ENCODE measurements at places on chromosomes 7 and 10.

DNA sequence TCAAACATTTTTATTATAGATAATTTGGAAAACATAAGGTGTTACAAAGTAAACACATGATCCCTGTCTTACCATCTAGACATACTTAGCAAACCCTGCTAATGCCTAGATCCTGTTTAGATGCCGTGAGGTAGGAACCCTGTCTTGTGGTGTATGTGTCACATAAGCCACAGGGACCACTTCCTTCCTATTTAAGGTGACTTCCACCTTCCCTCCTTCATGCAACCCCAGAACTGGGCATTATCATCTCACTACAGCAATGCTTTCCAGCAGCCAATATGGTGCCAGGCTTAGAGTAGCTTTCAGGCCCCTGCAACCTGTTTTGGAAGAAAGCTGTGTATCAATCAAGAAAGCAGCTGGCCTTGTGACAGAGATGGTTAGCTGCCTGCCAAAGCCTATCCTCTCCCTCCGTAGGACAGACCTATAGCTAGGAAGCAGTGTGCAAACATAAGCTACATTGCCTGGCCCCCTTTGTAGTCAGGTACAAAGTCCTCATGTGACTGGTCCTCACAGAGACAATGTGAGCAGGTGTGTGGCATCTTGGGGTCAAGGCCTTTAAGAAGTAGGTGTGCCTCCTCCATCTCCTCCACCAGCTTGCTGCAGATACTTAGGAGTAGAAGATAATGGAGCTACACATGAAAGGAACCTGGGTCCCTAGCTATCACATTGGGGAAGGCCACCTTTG is 146.8 kb downstream of the SPAG6 start:
- DNase-seq: no peak

DNA sequence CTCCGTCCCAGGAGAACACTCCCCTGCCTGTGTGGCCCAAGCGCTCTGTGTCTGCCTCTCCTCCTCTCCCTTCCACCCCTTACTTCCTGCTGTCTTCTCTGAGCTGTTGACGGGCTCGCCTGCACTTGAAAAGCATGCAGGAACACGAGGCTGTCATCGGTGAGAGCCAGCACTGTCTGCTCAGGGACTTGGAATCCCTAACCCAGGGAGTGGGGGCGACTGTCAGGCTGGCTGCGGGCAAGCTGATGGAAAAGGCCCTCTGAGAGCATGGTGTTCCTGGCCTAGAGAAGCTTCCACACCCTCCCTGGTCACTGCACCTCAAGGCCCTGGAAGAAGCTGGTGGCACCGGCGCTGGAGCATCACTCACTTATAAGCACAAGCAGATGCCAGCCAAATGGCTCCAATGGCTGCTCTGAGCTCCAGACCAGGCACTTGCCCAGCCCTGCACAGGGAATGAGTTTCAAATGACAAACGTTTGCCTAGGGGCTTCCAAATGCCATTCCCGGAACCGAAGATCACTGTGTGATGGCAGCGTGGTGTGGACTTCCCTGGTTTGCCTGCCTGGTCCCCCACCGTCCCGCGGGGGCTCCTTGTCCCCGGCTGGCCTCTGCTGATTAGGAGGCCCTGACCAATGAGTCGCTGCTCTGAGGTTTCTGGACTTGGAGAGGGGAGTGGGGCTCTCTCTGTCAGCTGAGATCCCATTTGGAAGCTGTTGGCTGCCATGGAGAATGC is 56.7 kb upstream of the EBF3 start:
- no peak for DNase-seq

DNA sequence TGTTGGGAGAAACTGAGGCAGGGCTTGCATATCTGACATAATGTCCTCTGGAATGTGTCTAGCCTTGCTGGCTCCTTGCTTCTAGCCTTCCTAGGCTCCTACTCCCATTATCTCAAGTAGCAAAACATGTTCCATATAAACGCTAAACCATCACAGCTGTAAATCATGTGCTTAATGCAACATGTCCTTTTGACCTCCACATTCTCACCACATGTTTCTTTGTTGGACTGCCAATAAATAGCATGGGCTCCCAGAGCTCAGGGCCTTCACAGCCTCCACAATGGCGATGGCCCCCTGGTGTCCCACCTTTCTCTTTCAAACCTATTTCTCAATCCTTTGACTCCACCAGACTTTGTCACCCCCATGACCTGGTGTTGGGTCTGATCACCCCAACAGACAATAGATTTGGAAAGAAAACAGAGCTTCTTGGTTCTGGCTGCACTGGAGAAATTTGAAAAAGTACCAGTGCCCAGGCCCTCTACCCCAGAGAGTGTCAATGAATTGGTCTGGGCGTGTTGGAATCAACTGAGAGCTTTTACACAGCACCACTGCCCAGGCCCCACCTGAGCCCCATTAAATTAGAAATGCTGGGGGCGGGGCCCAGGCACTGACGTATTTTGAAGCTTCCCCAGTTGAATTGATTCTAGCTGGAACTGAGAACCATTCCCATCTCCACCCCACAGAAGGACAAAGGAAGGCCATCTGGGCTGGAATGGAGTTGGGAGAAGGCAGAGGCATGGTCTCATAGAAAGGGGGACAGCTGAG is 41.3 kb upstream of the GGCT start:
- DNase-seq: no peak

GRCh38 chr10:120514035-120514620 is 57.1 kb downstream of the PLPP4 start:
- DNase-seq: no peak

- no peak for DNase-seq
Observed at GRCh38 chr10:112849546-112849945, 100.5 kb upstream of the TCF7L2 start.

- no peak for DNase-seq
Observed at GRCh38 chr7:131949659-131950058, 393.2 kb upstream of the PODXL start.

DNA sequence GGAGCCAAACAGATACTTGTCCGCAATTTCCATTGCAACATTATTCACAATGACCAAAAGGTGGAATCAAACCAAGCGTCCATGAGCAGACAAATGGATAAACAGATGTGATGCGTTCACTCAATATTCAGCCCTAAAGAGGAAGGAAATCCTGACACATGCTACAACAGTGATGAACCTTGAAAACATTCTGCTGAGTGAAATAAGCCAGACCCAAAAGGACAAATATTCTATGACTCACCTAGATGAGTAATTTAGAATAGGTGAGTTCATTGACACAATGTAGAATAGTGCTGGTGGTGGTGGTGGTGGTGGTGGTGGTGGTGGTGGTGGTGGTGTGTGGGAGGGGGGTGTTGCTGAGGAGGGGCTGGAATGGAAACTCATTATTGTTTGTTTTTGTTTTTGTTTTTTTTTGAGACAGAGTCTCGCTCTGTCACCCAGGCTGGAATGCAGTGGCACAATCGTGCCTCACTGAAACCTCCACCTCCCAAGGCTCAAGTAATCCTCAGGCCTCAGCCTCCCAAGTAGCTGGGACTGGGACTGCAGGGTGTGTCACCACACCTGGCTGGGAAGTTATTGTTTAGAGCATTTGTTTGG is 28.6 kb downstream of the SMKR1 start:
- no peak for DNase-seq

GRCh38 chr10:88555190-88555908 is 27.8 kb downstream of the RNLS start:
- no peak for DNase-seq

DNA sequence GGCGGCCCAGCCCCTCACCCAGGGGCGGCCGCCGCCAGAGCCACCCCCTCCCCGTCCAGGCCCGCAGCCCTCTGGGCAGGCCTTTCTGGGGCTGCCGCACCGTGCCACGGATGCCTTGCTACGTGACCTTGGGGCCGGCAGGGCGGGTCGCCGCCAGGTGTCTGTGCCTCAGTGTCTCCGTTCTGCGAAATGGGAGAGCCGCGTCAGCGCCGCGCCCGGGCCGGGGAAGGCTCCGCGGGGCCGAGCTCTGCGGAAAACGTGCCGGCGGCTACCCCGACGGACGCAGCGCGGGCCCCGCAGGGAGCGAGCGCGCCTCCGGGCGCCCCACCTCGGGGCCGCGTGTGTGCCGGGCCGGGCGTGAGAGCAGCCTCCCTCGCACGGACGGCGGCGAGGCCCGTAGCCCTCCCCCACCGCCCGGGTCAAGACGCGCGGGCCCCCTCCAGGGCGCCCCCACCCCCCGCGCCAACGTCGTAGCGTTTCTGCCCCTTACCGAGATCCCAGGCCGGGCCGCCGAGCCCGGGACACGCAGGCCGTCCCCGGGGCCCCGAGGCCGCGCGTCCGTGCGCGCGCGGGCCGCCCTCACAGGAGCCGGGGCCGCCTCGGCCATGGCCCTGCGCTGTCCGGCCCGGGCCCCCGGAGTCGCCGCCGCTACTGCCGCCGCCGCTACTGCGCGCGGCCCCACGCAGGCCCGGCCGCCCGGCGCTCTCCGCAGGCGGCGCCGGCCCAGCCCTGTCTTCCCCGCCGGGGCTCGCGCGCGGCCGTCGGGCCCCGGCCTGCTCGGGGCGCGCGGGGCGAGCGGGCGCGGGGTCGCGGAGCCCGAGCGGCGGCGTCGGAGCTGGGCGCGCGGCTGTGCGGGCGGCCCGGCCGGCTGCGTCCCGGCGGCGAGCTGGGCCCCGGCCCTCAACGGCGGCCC is 1.1 kb downstream of the ZNF777 start:
- DNase-seq: peak; percentile 26

GRCh38 chr7:149883452-149883861 is 9.7 kb downstream of the ATP6V0E2 start:
- peak; percentile 74 for DNase-seq

GRCh38 chr7:29275018-29275318 is 80.4 kb downstream of the CHN2 start:
- DNase-seq: no peak

DNA sequence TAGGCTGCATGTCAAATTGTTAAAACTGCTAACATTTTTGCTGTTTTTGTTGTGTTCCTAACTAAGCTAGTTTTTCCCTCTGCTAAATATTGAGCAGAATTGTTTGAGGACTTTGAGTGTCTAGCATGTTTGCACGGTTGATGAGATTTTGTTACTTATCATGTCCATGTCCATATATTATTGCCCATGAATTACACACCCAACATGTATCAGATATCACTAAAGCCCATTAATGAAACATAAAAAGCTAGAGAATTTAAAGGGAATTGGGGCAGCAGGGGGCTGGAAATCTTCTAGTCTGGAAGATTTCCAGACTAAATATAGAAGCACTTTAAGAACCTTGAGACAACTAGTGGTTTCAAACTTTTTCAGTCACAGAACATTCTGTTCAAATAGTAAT is 197.7 kb downstream of the SNX10 start:
- DNase-seq: no peak

DNA sequence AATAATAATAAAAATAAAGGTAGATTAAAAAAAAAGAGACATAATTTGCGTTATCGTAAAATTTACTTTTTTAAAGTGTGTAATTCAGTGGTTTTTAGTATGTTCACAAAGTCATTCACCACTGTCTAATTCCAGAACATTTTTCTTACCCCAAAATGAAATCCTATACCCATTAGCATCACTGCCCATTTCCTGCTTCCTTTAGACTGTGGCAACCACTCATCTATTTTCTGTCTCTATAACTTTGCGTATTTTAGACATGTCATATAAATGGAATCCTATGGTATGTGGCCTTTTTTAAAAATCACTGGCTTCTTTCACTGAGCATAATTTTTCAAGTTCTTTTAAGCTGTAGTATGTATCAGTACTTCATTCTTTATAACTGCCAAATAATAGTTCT is 53.6 kb downstream of the KAT6B start:
- no peak for DNase-seq

DNA sequence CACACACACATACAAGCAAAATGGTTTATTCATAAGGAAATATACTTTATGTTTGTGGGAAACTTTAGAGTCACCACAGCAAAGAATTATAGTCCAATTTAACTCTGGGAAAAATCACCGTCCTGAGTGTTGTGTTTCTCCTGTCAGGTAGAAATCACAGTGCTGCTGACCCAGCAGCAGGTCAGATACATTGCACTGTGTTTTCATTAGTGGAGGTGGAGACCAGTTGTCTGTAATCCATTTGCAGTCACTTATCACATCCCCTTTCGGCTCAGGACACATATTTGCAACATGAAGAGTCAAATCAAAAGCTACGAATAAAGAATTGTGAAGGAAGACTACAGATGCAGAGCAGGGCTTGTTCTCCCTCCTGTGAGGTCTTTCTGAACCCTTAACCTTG is 799.6 kb downstream of the GRM8 start:
- no peak for DNase-seq

GRCh38 chr7:120272701-120273475 is at the start of gene KCND2:
KCND2 (plus strand) TSS chr7:120273175.
- DNase-seq: peak; percentile 69

GRCh38 chr10:130489891-130490290 is 353.7 kb downstream of the GLRX3 start:
- no peak for DNase-seq

DNA sequence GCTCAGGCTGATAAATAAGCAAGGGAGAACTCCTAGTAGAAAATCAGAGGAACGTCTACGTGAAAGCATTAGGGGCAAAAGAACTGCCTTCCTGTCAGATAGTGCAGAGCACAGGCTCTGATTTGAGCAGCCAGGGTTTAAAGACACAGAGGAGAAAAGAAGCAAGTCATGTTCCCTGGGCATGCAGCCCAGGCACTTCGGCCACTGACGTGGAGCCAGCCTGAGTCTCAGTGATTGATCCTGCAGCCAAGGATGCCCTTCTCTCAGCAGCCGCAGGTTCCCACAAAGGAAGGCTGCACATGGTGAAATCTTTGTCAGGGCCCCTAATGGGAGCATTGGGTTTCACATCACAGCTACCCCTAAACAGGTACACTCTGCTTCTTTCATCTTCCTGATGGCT is 161.7 kb upstream of the HPS1 start:
- no peak for DNase-seq
